Stimulated activated CD4-positive, alpha-beta T cell treated with anti-CD3 and anti-CD28 coated beads, Interleukin-1b, Interleukin-23, amount 100 ng/mL, for 1 hour (primary cell): ENCODE measurements at places on chromosomes 4 and X.

- no peak for DNase-seq
These were observed 1.0 kb upstream of the TBC1D9 start for GRCh38 chr4:140757232-140757630.

DNA sequence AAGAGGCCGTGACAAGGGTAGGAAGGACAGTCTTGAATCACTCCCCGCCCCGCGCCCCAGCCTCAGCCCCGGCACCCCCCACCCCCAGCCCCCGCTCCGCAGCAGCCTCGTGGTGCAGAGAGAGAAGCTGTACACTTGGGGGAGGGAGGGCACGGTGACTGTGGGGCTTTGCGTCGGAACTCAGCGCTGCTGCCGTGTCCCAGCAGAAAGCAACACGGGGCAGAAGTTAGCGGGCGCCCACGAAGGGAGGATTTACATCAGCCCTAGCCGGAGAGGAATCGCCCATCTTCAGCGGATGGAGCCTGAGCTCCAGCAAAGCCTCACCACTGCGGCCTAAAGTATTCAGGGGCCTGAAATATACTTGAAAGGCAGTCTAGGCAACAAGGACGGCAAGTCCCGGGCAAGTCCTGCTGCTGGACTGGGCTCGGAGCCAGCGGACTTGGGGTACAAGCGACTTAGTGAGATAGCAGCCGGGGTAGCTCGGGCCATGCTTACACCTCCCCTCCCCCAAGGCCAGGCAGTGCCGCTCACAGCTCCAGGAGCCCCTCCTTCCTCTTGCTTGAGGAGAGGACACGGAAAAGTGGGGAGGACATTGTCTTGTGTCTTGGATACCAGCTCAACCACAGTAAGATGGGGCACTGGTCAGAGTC is 18.5 kb upstream of the OPN1LW start:
- DNase-seq, result no peak

- no peak for DNase-seq
These were observed 731 bp upstream of the AMMECR1 start for GRCh38 chrX:110318664-110318968.

- DNase-seq, result no peak
These were observed 111.7 kb downstream of the SYNPO2 start for GRCh38 chr4:119000400-119000799.
